Dermis blood vessel endothelial cell (primary cell): ENCODE measurements at places on chromosomes 2 and 18.

DNA sequence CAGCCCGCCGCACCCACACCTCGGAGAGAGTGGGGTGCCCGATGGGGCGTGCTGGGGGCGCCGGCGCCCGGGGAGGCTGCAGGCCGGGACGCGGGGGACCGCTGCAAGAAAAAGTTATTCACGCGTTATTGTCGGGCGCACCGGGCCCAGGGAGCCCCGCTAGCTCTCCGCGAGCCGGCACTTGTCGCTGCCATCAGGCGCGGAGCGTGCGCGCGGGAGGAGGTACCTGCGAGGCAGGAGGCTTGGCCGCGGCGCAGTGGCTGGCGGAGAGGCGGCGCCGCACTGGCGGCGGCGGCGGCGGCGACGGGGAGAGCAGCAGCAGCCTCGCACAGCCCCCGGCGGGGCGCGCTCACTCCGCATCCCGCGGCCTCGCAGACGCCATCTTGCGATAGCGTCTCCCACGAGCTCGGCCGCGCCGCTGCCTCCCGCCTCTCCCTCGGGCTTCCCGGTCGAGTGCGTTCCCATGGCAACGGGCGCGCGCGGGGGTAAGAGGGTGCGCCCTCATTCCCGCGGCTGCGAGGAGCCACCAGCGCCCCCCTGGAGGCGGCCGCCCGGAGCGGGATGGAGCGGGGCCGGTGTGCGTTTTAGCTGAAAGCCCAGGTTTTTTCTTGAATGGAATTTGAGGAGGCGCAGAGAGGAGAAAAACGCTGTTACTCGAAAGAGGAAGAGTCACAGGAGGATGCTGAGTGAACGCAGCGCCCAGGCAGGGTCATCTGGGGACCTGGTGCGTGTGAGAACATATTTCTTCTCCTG is at the start of gene CHN1:
TSS of gene CHN1 (minus strand) at position 402 of the 753 bp plus-strand sequence. CDS start 469 bp downstream, outside the sequence.
- peak; percentile 91 for DNase-seq

- DNase-seq, result no peak
These were observed 48.9 kb downstream of the COX7A2L start for GRCh38 chr2:42312106-42312505.

DNA sequence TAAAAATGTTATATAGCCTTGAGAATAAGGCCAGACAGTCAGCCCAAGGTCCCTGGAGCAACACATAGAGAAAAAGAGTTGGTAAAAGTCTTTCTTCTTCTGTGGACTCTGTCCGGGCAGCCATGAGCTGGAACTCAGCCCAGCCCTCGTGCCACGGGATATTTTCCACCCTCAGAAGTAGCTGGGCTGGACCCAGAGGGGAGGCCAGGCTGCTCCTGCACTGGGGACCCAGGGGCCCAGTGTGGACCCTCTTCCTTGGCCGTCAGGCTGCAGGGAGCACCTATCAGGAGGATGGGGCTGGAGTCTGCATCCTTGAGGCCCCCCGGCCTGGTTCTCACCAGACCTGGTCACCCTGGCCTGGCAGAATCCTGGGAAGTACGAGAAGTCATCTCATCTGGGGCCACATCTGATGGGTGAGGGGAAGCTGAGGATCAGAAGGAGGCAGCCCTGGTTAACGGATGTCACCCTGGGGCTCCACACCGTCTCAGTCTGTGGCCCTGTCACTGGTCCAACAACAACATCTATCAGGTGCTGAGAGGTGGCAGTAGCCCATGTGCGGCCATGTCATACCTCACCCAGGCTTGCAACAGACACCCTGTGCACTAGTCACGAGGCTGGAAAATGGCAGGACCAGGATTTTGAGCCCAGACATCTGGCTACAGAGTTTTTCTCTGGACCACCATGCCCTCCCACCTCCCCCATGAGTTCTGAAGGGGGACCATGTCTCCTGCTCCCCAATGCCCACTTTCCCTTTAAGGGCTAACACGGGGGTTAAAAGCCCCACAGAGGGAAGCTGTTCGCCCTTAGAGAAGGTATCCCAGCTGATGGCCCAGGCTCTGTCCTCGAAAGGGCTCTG is 33.0 kb downstream of the SDC1 start:
- no peak for DNase-seq

GRCh38 chr18:5145168-5145825 is 51.8 kb downstream of the AKAIN1 start:
- DNase-seq, result no peak

GRCh38 chr2:134170294-134170693 is 83.6 kb upstream of the MGAT5 start:
- no peak for DNase-seq

DNA sequence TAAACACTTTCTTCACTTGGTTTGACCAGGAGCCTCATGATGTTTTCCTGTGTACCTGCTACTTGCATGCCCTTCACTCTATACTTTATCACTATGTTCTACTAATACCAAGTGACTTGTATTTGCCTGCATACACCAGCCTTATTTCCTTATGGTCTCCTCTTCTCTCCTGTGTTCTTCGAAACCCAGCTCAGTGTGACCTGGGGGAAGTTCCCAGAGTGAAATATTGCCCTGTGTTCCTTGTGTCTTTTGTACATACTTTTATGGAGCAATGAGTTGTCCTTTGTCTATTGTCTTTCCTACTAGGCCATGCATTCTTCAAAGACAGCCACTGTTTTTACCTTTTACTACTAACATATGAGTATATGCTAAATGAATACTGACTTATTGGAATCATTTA is 567 bp downstream of the NT5C1B start:
- no peak for DNase-seq

DNA sequence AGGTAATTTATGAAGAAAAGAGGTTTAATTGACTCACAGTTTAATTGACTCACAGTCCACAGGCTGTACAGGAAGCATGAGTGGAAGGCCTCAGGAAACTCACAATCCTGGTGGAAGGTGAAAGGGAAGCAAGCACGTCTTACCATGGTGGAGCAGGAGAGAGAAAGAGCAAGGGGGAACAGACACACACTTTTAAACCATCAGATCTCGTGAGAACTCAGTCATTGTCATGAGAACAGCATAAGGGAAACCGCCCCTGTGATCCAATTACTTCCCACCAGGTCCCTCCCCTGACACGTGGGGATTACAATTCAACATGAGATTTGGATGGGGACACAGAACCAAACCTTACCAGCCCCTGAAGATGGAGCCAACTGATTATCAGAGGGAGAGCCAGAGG is 11.2 kb upstream of the PUM2 start:
- peak; percentile 56 for DNase-seq
